Stimulated activated CD4-positive, alpha-beta T cell treated with anti-CD3 and anti-CD28 coated beads, Interleukin-1b, Interleukin-23, amount 100 ng/mL, for 4 hours (primary cell): ENCODE measurements at places on chromosomes 5 and 9.

DNA sequence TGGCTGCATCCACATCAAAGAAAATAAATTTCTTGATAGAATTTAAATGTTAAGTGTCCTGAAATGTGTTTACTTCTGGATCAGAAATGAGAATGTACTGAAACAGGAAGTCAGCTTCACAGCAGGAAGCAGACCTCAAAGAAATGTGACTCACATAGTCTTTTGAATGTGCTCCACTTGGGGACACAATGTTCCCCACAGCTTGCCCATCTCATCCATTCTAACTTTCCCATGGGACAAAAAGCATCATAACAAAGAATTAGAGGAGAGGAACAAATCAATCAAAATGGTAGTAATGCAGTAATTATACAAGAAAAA is 85.7 kb downstream of the GRAMD2B start:
- DNase-seq = no peak

GRCh38 chr9:116942593-116943061 is 255.5 kb downstream of the TRIM32 start:
- no peak for DNase-seq

DNA sequence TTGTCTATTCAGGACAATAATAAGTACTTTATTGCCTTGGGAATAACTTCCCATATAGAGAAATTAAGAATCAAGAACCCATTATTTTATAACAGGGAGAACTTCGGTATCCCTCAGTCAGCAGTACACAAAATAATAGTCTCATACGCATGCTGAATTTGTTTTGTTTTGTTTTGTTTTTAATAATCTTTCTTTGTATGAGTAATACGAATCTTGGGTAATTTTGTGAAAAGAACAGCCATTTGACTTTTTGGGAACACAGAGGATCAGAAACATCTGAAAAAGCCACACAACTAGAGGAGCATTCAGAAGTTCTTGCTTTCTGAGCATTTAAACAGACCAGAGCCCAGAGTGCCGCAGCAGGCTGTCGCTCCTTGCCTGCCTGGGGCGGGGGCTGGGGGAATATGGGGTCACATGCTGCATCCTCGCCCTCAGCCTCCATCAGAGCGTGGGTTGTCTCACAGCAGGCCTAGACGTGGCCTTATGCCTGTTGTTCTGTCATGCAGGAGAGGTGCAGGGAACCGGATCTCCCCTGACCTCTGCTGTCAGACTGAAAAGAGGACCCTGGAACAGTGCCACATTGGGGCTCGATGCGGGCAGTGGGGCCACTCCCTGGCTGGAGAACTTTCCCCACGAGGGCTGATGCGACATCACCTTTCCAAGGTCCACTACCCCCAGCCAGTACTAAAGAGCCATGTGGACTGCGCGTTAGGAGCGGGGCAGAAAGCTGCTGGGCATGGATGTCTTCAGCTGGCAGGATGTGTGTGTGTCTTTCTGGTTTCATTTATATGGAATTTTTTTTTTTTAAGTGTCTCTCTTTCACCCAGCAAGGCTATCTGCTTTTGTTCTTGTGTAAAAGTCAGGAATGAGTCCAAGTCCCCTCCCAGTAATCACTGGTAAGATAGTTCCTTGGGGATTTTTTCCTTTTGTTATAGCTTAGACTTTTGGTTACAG is 133.4 kb upstream of the OTULINL start:
- no peak for DNase-seq

- DNase-seq = no peak
Observed at GRCh38 chr9:114051281-114051680, 26.8 kb downstream of the AMBP start.

- DNase-seq = no peak
Observed at GRCh38 chr5:170571281-170571731, 67.5 kb downstream of the KCNIP1 start.

DNA sequence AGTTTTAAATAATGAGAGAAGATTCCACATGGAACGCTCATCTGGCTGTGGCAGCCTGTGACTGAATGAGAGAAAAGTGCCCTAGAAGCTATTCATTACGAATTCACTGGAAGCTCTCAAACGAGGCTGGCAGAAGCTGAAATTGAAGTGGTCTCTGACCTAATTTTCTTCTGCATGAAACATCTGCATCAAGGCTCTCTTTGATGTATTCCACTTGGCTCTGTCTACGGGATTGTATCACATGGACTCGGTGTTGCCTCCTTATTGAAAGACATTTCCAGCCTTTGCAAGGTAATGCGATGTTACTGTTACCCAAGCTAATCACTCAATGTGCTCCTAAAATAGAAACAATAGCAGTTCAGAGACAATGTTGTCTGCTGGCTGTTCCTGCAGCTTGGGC is 246.9 kb upstream of the ZNF462 start:
- no peak for DNase-seq

DNA sequence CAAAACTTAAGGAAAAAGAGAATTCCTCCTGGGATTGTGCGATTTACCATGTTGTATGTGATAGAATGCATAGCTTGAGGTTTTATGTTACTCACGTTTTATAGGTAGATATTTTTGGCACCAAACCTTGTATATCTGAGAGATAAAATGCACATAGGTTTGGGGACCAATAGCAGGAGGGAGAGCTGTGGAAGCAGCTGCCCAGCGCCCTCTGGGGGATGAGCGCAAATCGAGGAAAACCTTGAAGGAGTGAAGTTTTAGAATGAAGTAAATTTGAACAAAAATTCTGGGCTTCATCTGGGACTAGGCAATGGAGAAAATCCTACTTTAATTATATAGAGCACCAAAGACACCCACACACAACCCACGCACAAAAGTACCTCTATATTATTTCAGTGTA is 197.0 kb downstream of the ADCY2 start:
- no peak for DNase-seq

- no peak for DNase-seq
Observed at GRCh38 chr5:170397059-170397458, 7.9 kb upstream of the KCNMB1 start.

- no peak for DNase-seq
Observed at GRCh38 chr5:107604990-107605389, 65.7 kb downstream of the EFNA5 start.

GRCh38 chr9:9631284-9631683 is 981.5 kb downstream of the PTPRD start:
- DNase-seq = no peak

- DNase-seq = no peak
Observed at GRCh38 chr5:96871686-96872085, 4.6 kb upstream of the ERAP2 start.

DNA sequence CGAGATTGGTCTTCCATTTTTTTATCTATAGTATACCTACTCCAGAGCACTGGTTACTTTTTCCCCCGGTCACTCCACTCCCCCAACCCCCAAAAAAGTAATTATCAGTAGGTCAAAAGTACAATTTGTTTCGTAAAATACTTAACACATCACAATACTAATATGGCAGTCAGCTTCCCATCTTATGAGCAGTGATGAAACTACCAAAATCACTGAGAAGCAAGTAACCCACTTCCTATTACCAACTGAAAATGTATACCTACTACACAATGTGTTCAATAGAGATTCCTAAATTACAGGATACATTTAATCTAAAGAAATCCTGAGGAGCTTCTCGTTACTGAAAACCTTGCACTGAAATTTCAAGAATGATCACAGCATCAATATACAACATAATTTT is 1.9 kb downstream of the CERT1 start:
- DNase-seq = no peak

- DNase-seq = no peak
Observed at GRCh38 chr5:3382782-3383181, 212.8 kb upstream of the IRX1 start.

- peak; percentile 17 for DNase-seq
Observed at GRCh38 chr9:130997925-130998596, 10.9 kb upstream of the LAMC3 start.

DNA sequence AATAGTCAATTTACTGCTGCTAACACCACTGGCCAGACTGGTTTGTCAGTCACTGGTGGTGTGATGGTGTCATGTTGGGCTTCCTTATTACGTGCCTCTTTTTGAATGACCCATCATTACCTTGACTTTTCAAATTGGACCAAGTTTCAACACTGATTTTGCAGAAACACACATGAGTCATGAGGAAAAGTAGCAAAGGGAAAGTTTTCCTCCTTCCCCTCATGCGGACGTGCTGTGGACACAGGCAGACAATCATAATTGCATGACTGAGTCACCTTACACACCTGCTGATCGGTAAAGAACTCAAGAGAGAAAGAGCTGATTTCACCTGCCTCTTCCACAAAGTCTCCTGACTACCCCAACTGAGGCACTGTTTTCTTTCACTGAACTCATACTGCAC is 324.5 kb downstream of the ARRDC3 start:
- DNase-seq = no peak

DNA sequence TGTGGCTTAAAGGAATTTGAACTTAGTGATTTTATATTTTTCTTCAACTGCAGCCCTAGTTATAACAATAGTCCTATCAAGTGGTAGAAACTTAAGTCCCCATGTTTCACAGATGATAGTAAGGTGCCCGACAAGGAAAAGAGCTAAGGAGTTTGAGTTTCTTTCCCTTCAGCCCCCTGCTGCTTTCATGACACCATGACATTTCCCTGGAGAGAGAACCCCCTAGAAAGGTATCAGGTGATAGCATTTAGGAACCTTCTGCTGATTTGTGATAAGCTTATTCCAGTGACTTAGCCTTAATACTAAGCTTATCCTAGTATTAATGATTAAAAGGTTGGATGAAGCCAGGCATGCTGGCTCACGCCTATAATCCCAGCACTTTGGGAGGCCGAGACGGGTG is 623.8 kb upstream of the TYRP1 start:
- no peak for DNase-seq

- DNase-seq = no peak
Observed at GRCh38 chr5:96633820-96634219, 28.4 kb upstream of the CAST start.

DNA sequence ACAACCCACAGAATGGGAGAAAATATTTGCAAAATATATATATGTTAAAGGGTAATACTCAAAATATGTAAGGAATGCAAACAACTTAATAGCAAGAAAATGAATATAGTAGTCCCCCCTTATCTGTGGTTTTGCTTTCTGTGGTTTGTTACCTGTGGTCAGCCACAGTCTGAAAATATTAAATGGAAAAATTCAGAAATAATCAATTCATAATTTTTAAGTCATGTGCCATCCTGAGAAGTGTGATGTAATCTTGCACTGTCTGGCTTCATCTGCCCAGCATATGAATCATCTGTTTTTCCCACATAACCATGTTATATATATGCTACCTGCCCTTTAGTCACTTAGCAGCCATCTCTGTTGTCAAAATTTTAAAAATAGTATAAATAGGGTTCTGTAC is 11.7 kb downstream of the CER1 start:
- no peak for DNase-seq

GRCh38 chr5:29811914-29812679 is 1381.4 kb upstream of the CDH6 start:
- no peak for DNase-seq

- DNase-seq = peak; percentile 50
Observed at GRCh38 chr9:135602789-135603481, 36.4 kb downstream of the GLT6D1 start.

DNA sequence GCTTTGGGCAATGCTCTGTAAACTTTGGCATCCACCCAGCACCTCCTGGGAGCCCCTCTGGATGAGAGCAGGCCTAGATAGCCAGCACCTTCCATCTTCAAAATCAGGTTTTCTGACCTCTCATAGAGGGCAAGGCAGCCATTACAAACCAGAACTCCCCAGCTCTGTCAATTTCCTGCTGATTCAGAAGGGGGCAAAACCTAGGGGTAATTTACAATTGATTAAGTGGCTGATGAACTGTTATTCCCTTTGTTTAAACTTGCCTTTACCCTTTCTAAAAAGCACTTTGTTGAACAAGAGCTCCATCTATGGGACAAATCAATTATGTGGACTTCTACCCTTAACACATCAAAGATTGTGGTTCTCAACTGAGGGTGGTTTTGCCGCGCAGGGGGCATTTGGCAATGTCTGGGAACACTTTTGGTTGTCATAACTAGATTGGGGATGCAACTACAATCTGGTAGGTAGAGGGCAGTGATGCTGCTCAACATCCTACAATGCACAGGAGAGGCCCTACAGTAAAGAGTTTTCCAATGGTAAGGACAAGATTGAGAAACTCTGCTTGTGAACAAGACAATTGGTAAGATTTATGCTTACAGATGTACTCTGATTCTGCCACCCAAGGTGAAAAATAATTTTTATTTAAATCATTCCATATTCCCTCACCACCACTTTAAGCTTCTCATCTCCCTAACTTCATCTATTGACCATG is 184.1 kb downstream of the MARCHF11 start:
- DNase-seq = no peak
